ENCODE measurements at places on chromosomes 3 and 15.

- DNase-seq = no peak
Observed at GRCh38 chr3:35194666-35195065, 444.7 kb upstream of the ARPP21 start.

DNA sequence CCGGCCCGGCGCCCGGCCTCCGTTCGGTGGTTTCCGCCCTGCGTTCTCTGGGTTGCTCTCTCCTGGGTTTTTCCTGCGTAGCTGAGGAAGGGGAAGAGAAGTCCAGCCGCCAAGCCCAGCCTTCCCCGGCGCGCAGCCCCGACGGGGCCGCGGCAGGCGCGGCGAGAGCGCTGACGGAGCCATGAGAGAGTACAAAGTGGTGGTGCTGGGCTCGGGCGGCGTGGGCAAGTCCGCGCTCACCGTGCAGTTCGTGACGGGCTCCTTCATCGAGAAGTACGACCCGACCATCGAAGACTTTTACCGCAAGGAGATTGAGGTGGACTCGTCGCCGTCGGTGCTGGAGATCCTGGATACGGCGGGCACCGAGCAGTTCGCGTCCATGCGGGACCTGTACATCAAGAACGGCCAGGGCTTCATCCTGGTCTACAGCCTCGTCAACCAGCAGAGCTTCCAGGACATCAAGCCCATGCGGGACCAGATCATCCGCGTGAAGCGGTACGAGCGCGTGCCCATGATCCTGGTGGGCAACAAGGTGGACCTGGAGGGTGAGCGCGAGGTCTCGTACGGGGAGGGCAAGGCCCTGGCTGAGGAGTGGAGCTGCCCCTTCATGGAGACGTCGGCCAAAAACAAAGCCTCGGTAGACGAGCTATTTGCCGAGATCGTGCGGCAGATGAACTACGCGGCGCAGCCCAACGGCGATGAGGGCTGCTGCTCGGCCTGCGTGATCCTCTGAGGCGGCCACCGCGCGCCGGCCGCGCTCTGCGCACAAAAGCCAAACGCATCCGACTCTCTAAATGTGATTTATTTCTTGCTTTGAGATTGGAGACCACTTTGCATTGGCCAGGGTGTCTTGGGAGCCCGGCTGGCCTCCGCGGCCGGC is 727 bp downstream of the RAP2B start:
- peak; percentile 11 for DNase-seq

- DNase-seq = no peak
Observed at GRCh38 chr3:164408326-164408725, 670.0 kb downstream of the SI start.

- DNase-seq = no peak
Observed at GRCh38 chr15:69134791-69135190, 25.6 kb upstream of the GLCE start.

DNA sequence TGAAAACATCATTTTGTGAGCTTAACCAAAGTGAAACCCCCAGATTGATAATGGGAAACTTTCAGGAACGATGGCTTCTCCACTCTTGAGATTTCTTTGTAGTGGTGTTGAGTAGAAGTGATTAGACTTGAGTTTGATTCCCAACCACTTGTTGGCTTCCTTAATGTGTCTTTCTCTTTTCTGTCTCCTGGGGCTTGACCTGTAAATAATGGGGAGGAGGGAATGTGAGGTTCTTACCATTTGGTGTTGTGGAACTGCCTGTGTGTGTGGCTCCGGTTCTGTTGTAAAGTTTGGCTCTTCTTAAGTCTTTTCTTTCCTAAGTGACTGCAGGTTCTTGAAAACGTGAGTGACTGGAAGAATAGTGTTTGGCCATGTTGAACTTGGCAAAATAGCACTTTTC is 2.7 kb downstream of the CDV3 start:
- no peak for DNase-seq

DNA sequence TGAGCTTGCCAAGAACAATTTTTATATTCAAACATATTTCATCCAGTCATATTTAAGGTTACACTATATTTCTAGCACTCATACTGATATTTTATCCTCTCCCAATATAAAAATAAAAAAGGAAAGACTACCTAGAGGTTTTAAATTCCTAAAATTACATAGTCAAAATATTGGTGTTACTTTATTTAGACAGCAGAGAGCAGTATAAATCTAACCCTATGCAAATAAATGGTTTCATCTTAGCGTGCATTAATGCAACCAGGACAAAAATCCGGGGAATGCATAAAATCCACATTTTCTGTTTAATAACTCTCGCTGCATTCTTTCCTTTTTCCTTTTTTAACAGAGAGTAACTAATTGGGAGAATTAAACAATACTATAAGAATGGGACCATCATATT is 1447.4 kb upstream of the ALCAM start:
- DNase-seq = no peak

- DNase-seq = no peak
Observed at GRCh38 chr3:188153437-188154013, 432 bp upstream of the LPP start.

- DNase-seq = no peak
Observed at GRCh38 chr3:77081240-77081661, 41.4 kb downstream of the ROBO2 start.

DNA sequence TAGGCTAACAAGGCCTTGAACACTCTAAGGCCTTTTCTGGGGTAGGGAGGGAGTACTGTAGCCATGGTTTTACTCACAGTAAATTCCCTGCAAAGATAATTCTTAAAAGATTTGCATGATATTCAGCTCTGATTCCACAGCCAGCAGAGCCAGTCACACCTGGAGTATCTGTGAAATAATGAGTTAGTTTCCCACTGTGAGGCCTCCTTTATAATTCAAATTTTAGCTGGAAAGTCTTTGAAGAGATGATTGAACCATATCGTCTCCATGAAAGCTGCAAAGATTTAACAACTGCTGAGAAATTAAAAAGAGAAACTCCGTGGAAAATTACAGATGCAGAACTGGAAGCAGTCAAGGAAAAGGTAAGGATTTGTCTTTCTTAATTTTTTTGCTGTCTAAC is 32.3 kb upstream of the DUT start:
- no peak for DNase-seq

DNA sequence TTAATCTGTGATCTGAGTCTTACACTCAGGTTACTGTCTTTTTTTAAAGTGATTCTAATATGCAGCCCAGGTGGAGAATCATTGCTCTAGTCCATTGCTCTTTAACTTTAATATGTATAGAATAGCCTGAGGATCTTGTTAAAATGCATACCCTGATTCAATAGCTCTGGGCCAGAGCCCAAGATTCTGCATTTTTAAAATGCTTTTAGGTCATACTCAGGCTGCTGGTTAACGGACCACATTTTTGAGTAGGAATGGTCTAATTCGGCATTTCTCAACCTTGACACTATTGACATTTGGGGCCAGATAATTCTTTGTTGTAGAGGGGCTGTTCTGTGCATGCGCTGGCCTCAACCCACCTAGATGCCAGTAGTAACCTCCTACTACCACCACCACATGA is 20.9 kb upstream of the FSTL1 start:
- DNase-seq = no peak

- DNase-seq = no peak
Observed at GRCh38 chr3:98655666-98656065, 62.3 kb upstream of the CPOX start.

DNA sequence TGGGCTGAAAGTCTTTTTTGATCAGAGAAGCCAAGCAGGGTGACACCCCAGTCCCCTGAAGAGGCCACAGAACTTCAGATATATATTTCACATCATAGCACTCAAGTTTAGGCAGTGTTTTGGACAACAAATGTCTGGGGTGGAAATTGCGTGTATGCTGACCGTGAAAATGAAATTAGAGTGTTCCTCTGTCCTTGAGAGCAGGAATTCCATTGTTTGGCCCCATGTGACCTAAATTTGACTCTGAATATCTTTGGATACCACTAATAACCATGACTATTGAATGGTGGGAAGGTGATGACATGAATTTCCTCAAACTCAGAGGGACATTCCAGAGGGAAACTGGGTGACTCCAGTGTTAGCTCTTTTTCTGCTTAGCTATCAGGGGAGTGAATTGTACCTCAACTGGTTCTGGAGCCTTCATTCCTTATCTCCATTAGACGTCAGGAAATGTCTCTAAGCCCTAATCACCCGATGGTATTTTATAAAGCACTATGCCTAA is 263.5 kb upstream of the RASGRP1 start:
- DNase-seq = no peak

- DNase-seq = no peak
Observed at GRCh38 chr3:31790193-31791089, 190.6 kb downstream of the OSBPL10 start.

DNA sequence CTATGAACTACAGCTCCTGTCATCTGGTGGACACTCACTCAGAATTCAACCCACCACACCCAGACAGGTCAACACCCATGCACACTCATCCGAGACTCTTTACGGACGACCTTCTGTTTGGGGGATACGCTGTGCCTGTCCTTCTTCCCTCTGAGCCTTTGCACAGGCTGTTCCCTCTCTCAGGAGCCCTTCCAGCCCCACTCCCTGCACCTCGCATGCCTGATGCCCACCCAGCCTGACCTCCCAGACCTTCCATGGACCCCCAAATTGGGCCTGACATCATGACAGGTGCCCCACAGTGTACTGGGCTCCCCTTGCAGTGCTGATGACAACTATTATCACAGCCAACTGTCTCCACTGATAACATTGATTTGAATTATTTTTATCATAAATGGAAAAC is 135.8 kb downstream of the NSMCE3 start:
- no peak for DNase-seq

DNA sequence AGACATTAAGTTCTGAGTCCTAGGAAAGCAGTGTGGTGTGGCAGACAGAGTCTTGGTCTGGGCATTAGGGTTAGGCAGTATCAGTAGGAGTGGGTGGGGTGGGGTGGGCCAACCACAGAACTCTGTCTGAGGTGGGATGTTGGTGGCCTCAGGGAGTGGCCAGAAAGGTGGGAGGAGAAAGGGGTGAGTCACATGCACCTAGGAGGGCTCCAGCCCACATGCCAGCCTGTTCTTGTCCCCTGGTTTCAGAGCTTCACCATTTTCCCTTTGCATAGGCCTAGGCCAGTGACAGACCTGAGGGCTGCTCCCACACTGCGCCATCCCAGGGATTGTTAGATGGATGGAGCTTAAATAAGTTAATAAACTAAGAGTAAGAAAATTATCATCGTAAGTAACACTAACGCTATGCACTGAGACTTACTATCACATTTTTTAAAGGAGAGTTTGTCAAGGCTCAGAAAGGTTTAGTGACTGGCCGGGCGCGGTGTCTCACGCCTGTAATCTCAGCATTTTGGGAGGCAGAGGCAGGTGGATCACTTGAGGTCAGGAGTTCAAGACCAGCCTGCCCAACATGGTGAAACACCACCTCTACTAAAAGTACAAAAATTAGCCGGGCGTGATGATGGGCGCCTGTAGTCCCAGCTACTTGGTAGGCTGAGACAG is 33.8 kb downstream of the DNASE1L3 start:
- no peak for DNase-seq

DNA sequence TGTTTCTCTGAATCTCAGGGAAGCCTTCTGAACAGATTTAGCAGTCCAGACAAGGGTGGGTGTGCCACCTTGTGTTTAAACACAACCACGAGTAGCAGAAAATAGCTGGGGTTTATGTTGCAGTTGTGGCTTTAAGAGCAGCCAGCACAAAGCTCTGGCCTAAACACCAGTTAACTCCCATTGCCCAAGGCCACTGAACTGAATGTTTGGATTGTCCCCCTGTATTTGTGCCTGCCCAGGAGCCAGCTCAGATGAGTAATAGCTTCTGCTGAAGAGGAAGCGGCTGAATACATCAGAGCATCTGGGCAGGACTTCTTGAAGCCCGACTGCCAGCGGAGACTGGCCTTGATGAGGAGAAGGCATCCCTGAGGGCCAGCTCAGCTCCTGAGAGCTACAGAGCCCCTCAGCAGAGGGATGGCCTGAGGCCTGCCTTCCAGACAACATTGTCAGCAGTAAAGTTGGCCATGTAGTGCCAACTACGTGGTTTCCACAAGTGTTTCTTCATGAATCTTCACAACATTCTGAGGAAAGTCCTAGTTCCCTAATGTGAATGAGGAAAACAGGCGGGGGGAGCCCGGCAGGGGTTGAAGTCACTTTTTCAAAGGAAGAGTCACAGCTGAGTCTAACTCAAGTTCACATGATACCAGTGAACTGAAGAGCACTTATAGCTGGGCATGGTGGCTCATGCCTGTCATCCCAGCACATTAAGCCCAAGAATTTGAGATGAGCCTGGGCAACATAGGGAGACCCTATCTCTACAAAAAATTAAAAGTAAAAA is 65.8 kb upstream of the ZBTB38 start:
- DNase-seq = no peak

DNA sequence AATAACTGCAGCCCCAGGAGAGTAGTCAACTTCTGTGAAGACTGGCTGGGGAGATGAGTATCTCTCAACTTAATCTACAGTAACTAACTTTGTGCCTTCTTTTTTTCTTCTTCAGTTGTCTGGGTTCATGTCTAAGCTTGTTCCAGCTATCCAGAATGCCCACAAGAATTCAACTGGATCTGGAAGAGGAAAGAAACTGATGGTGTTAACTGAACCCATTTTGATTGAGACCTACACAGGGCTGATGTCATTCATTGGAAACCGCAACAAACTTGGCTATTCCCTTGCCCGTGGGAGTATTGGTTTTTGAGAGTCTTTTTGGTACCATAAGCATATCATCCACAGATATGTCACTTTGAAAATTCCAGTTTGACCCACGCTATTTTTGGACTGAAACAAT is 148.7 kb downstream of the TPRG1 start:
- no peak for DNase-seq

GRCh38 chr3:196867155-196867506 is 589 bp upstream of the SENP5 start:
- DNase-seq = no peak

DNA sequence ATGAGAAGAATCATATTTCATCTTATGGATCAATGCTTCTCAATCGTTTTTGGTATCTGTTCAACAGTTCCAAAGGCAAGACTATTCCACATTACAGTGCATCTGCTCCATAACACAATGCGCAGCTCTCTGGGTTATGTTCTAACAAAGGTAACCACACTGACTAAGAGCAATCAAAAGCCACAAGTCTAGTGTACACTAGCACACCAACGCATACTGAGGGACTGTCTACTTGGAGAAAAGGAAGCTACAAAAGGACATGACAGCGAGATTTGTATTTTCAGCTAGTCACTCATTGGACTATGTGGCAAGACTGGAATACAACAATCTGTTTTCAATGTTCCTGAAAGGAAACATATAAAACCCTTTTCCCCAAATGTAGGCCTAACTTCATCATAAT is 35.8 kb downstream of the SETD2 start:
- no peak for DNase-seq
